ENCODE measurements at places on chromosomes 12 and 14.

- no peak for DNase-seq
These were observed 98.3 kb downstream of the PDZRN4 start for GRCh38 chr12:41286426-41286825.

DNA sequence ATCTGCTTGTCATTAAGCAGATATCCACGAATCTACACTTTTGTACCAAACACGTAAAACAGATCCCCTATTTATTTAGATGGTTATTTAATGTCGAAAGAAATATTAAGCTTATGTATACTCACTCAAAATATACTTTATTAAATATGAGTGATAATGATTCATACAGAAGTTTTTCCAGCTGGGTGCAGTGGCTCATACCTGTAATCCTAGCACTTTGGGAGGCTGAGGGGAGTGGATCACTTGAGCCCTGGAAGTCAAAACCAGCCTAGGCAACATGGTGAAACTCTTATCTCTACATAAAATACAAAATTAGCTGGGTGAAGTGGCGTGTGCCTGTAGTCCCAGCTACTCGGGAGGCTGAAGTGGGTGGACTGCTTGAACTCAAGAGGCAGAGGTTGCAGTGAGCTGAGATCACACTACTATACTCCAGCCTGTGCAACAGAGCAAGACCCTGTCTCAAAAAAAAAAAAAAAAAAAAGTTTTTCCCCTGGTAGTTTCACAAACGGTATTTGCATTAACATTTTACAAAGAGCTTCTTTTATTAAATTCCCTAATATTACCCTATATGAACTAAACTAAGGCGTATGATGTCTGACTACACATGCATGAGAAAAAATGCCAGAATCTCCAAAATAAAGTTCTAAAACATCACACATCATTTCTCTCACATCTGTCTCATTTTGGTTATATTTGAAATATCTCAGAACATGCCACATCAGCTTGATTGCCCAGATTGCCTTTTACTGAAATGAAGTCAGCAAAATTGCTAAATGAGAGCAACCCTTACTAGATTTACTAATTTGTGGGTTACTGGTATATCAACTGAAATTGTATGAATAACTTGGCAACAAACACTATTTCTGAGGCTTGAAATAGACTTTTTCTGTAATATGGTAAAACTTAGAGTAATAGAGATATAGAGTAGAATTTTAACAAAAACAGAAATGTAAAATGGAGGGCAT lies 74.9 kb downstream of the PAWR start:
- no peak for DNase-seq

GRCh38 chr12:19082365-19082911 lies 47.1 kb upstream of the PLEKHA5 start:
- DNase-seq = no peak

- no peak for DNase-seq
These were observed 11.7 kb downstream of the FAM181A start for GRCh38 chr14:93938751-93939303.

DNA sequence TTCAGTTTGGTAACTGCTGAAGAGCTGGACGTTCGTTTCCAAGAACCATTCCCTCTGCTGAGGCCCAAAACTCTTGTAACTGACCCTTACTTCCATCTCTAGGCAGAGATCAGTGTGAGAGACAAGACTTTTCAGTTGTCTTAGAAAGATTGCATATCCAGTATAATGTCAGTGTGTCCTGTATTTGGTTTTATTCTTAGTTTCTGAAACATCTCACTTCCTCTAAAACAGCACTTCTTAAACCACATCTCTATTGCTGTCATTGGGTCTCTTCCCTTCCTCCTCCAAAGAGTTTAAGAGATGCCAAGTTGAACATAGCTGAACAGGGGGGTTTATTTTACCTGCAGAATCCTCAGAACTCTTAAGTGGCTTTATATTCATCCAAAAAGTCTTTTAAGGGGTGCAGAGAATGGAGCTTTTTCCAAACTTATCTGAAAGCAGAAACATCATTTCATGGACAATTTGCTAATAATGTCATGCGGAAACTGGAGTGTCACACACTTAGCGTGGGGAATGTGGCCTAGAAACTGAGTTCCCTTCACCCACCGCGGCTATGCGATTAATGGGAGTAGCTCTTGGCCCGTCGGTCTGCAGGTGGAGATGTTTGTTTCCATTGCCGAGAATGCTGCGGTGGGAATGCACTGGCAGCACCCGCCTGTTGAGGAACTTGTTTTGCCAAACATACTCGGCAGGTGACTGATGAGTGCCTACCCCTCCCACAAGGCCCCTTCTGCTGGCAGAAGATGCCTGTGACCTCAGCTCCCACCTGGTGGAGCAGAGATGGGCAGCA lies 148.2 kb downstream of the ADGRD1 start:
- no peak for DNase-seq

DNA sequence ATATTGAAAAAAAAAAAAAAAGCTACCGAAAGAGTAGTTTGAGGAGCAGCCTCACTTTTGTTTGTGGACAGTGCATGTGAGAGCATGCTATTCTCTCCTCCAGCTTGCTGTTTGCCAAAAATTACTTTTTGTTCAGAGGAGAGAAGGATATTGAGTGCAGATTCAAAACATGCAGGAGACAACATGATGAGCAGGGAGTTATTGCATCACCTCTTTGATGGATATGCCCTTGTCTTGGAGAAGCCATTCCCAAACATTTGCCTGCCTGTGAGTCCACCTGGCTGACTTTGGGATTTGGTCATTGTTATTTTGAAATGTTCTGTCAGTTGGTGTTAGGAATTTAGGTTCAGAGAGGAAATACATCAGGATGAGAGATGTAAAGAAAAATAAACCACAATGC lies 2.4 kb downstream of the C12orf75 start:
- no peak for DNase-seq

GRCh38 chr12:45651029-45651428 lies 78.5 kb upstream of the ARID2 start:
- no peak for DNase-seq

DNA sequence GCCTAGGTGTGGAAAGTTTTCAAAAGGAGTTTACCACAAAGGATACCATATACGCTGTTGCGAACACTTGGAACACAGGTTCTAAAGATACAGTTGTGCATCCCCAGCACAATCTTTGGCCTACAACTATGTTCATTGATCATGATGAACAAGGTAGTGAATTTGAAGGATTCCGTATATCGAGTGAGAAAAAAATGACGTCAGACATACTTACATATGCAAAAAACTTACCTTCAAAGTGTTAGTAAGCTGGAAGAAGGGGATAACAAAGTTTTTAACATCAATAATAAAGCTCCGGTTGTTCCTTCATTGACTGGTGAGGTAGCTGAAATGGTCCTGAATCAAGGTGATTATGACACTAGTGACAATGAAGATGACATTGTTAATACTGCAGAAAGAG lies 133.9 kb upstream of the PDE3A start:
- DNase-seq = no peak

DNA sequence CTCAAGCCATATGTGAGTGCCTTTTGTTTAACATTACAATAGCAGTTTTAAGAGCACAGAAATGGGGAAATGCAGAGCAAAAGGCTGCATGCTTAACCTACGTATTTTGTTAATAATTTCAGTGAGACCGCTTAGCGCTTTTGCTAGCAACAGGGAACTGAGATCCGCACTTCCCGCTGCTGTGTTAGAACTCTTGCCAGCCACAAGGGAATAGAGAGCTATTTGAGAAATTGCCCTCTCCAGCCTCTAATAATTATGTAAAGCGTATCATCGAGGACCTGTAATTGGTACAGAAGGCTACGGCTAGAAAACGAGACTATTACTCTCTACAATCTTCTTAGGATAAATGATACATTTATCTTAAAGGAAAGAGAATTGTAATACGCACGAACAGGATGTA lies 205.2 kb upstream of the GRIP1 start:
- no peak for DNase-seq

GRCh38 chr12:103955811-103956508 lies 9.7 kb upstream of the TDG start:
- DNase-seq = no peak
